ENCODE measurements at places on chromosomes 13 and 19.

GRCh38 chr13:90156390-90156789, 1191.1 kb upstream of the MIR17HG start:
- no peak for DNase-seq

DNA sequence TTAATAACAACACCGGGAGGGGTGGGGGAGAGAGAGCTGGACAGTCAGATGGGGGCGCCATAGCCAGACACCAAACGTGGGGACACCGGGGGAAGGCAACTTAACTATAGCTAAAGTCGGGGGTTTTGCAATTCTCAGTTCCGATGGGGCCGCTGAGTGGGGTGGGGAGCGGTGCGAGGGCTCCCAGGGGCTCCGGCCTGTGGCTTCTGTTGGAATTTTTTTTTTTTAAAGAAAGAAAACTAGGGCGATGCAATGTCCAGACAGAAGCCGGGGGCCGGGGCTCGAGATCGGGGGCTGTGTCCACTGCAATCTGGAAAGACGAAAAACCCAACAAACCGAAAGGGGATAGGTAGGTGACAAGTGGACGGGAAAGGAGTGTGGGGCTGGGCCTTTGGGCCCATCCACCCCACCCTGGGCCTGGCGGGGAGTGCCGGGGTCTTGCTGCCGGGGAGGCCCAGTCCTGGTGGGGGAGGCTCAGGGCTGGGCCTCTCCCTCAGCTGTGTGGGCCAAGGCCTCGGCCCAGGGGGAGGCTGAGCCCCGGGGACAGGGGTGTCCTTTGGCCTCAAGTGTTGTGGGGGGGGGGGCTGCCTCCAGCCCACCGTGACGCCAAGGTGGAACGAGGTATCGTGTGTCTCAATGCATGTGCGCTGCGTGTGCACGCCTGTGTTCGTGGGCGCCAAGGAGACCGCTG, 17.3 kb downstream of the PRKCSH start:
- no peak for DNase-seq

DNA sequence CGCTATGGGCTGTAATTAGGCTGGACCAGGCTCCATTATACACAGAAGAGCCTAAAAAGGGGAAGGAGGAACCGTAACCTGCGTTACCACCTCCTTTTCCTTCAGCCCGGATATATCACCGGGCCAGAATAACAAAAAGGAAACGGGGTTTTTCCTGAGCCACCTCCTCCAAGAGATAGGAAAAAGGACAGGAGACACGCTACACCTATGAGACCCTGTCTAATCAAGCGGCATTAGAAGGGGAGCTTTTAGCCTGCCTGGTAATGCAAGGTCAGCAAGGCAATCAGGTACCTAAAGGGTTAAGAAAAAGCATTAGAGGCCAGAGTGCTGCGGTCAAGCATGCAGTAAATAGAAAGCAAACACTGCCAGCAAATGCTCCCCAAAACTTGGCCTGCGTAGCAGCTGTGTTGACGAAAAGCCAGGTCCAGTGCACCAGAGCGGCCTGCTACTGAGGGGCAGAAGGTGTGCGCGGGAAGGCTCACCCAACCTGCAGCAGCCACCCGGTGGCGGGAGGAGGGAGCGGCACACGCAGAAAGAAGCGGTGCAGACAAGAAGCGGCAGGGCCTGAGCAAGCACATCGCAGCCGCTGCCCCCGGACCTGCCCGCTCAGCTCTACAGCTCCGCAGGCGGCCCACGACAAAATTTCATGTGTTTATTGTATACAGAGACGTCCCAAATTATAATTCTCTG, 1466.1 kb downstream of the UQCRFS1 start:
- peak; percentile 3 for DNase-seq

DNA sequence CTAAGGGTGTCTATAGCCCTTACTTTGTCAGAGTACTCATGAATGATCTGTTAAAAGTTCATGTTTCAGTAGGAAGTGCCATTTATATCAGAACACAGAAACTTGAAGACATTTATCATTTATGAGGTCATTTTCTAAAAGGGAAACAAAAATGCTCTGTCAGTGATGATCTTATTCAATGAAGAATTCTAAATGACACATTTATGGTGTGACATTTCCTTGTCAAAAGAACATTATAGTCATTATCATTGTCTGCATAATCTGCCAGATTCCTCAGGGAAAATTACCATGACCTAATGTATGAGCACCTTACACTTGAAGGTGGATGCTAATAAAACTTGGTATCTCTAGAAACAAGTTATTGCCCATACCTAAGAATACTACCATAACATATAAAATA, 853.8 kb upstream of the SLITRK6 start:
- no peak for DNase-seq

DNA sequence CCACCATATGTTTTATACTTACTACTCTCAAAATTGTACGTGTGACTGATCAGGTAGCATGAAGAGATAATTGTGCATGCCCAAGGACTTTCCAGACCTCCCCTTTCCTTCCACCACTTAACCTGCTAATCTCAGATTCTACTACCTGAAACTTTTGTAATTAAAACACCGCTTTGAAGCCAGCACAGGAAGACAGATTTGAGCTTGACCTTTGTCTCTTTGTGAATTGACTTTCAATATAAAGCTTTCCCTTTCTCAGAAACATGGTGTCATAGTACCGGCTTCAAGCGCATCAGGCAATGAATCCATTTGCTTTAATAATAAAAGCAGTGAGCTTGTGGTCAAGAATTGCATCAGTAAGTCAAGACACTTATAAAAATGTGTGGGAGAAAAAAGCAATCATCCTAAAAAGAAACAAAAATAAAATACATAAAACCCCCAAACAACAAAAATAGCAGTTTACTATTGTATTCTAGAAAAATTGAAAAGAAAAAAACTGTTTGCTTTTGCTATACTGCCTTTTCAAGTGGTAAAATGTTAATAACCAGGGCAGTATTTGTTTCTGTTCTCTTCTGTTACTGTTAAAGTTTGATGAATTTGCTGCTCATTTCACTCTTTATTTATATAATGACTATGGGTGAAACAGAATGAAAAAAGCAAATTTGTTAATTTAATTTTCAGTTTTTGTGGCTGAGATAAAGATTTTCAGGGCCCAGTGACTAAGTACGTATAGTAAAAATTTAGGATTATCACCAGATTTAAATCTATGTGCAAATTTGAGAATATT, 2075.3 kb downstream of the PCDH9 start:
- DNase-seq = no peak

DNA sequence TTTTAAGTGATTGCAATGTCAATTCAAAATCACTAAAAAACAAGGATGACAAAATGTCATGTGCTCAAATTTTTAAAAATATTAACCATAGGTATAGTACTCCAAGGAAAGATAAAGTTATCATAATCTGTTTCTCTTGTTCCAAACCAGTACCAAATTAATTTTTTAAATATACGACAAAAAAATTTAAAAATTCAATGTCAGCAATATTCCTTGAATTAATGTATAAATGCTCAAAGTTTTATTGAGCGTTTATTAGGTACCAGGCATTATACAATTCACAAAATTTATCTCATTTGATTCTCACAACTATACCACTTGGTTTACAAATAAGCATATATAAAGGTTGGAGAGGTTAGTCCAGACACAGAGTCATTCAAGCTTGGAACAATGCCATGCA, 64.7 kb downstream of the MYCBP2 start:
- no peak for DNase-seq

- no peak for DNase-seq
These were observed 754 bp downstream of the RNF6 start for GRCh38 chr13:26221399-26221720.

GRCh38 chr13:102484329-102484728, 82.5 kb upstream of the FGF14 start:
- DNase-seq = no peak

- no peak for DNase-seq
These were observed 12.0 kb downstream of the HMGB1 start for GRCh38 chr13:30453727-30454126.

- DNase-seq = peak; percentile 71
These were observed 2.5 kb downstream of the LYL1 start for GRCh38 chr19:13100031-13100588.

- DNase-seq = no peak
These were observed 114.7 kb upstream of the MCF2L start for GRCh38 chr13:112854321-112854720.

DNA sequence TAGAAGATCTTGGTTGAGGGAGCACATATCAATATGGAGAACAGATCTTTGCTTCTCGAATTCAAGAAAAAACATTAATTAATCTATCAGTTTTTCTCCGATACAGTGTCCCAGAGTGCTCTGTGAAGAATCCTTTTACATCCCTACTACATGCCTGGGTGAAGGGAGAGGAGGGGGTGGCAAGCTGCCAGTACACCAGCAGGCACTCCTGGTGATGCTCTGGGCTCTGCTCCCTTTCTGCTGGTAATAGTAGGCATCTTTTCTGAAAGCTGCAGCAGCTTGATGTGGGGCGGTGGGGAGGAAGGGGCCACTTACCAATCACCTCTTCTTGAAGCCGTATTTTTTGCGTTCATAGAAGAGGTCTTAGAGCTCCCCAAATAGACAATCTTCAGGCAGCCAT, 30.7 kb downstream of the PBX4 start:
- no peak for DNase-seq

- no peak for DNase-seq
These were observed 4.1 kb downstream of the POP4 start for GRCh38 chr19:29610213-29610573.

GRCh38 chr19:571566-571974, 826 bp upstream of the BSG start:
- DNase-seq = no peak

DNA sequence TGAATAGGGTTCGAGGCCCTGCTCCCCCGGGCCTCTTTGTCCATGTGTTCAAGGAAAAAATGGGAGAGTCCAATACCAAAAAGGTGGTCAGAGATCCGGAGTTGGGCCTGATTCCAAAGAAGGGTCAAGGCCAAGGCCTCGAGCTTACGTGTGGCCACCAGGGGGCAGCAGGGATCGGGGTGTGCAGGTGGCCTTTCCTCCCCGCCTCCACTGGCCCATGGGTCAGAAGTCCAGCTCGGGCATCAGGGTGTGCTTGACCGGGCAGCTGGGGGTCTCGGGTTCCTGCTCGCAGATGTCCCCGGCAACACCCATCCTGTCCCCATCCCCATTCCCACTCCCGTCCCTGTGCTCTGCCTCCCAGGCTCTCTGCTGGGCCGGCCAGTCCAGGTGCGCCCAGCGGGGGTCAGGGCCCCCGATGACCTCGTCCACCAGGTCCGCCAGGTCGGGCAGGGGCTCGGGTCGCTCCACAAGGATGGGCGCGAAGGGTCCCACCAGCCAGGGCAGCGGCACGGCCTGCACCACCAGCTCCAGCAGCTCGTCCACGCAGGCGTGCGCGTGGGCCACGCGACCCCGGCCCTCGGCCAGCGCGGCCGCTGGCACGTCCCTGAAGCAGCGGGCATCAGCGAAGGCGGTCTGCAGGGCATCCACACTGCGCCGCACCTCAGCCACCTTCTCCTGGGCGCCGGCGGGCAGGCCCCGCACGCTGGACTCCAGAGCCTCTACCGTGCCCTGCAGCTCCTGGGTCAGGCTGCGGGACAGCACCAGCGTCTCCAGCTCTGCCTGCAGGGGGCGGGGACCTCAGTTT, 5.2 kb upstream of the PLIN4 start:
- no peak for DNase-seq

- no peak for DNase-seq
These were observed 27.2 kb downstream of the COL4A2 start for GRCh38 chr13:110334256-110334655.

DNA sequence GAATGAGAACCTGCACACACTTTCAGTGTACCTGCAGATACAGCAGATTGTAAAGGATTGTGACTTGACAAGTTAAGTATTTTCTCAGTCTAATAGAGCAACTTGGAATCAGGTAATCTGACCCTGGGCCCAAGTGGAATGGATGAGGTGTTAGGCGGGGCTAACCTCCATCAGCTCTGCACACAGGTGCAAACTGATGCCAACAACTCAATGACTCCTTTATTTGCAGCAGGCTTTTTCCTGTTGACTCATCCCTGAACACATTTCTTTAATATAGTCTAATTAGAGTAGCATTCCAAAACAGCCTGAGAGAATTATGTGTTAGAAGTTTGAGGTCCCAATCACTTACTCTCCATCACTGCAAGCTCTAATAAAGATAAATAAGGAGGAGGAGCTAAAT, 48.8 kb downstream of the TPT1 start:
- no peak for DNase-seq
